ENCODE measurements at places on chromosomes 7 and 10.

DNA sequence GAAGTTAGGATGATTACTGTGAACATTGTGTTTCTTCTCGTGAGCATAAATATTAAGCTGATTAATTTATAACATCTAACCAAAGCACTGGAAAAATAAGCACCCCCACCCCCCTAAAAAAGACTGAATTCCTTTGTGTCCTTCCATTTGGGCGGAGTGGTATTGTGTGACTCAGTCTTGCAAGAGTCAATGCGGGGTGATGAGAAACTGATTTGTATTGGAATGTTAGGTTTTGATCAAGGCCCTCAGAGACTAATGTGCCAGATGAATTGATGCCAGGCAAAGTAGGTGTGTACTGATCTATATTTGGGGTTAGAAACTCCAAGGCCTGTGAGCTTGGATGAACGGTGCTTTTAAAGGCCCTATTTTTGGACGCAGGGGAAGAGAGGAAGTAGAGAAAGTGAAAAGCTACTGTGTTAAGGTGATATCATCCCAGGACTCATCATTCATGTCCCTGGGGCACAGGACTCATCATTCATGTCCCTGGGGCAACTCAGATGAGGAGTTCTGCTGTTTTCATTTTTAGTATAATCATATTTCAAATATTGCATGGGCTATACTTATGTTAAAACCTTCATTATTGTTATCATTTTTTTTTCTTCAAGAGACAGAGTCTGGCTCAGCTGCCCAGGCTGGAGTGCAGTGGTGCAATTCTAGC is 61.3 kb upstream of the PTN start:
- DNase-seq: no peak

GRCh38 chr7:99499721-99500636 is at the start of gene ZNF394:
Gene ZNF394 (minus strand): TSS chr7:99500281. CDS start chr7:99500093, 188 bp downstream.
- DNase-seq: peak; percentile 91

DNA sequence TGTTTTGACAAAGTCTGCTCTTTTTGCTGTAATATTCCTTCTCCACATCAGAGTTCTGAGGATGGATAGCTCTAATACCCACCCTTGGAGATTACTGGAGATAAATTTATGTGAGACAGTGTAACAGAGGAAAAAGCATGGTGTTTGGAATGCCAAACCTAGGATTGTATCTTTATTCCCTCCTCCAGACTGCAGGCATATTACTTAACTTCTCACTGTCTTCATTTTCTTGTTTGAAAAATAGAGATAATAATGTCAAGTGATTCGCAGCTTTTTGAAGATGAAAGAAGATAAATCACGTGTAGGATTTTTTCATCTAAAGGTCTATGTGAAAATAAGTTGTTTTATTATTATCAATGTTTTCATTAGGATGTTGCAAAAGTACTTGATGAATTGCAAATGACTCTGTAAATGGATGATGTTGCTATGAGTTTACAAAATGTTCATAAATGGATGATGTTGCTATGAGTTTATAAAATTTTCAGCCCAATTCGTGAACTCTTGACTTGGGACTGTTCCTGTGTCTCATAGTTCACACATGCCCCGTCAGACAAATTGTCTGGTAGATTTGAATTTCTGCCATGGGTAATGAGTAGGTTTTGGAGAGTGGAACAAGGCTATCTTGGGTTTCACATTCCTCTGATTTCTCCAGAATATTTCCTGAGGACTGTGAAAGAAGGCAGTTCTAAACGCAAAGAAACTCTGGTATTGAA is 113.1 kb upstream of the IGFBP3 start:
- DNase-seq: no peak

GRCh38 chr7:159271781-159272180 is 127.1 kb upstream of the VIPR2 start:
- DNase-seq: no peak

GRCh38 chr7:127391591-127392181 is 822 bp downstream of the ZNF800 start:
- peak; percentile 71 for DNase-seq

DNA sequence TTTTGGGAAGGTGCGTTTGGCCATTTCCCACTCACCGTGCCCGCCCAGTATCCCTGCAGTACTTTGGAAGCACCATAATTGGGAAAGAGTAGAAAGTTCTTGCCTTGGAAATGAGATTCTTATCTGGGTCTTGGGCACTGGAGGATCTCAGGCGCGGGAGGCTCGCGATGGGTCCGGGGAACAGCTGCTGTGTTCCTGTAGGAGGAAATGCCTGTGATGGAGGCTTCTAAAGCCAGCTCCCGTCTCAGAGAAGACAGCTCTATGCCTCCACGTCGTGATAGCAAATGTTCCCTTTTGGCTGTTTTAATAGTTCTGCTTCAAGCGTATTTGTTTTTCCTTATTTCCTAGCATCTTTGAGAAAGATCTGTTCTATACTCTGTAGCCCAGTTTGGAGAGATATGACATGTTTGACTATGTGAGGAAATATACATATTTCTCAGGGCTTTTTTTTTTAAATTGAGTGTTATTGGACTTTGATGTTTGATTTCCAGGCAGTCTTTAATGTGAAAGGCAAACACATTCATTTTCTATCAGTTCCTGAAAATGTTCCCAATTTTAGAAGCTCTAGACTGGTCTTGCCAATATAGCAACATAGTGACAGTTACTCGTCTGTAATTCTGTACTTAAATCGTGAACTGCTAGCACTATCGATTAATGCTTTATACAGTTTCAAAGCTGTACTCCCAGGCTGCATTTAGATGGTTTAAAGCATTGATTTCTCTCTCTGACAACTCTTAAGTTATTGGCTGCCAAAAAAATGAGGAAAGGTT is 280.8 kb downstream of the DPP6 start:
- no peak for DNase-seq

DNA sequence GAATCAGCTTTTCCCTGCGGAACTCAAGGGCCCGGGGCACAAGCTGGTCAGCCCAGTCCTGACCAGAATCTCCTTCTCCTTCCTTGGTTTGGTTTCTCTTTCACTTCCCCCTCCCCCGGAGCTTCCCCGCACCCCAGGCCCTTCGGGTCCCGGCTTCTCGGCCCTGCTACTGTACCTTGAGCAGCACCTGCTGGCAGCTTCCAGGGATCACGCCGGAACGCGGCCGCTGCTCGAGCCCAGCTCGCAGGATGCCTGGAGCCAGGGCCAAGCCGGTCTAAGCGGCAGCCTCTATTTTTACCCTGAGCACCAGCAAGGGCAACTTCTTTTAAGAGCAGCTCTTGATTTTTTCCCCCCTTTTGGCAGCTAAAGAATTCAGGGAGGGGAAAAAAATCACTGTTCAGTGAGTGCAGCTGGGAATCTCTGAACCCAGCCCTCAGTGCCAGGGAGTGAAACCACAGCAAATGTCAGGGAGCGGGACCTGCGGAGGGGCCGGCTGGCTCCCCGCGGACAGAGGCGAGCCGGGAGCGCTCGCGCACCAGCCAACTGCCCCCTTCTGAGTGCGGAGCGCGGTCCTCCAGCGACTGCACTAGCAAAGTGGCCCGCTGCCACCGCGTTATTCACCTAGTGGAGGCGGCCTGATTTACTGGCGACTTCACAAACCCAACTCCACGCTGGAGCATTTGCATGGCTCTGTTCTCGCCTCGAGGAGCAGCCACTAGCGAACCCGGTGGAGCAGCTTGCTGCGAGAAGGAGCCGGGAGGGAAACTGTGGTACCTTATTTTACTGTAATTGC is 2.4 kb upstream of the INHBA start:
- DNase-seq: peak; percentile 94

DNA sequence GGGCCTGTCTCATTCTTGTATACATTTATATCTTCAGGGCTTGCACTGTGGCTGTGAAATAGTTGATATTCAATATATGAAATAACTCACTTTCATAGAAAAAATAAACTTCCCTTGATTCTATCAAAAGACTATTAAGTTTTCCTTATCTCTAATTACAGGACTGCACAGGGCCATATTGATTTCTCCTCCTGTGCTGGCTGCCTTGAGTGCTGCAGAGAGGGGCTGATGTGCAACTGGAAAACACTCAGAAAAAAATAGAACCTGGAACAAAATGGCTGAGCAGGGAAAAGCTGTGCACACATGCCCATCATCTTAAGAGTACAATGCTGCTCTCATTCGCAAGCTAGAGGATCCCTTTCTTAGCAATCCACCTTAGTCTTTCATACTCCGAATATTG is 5.9 kb upstream of the HDAC9 start:
- DNase-seq: no peak

DNA sequence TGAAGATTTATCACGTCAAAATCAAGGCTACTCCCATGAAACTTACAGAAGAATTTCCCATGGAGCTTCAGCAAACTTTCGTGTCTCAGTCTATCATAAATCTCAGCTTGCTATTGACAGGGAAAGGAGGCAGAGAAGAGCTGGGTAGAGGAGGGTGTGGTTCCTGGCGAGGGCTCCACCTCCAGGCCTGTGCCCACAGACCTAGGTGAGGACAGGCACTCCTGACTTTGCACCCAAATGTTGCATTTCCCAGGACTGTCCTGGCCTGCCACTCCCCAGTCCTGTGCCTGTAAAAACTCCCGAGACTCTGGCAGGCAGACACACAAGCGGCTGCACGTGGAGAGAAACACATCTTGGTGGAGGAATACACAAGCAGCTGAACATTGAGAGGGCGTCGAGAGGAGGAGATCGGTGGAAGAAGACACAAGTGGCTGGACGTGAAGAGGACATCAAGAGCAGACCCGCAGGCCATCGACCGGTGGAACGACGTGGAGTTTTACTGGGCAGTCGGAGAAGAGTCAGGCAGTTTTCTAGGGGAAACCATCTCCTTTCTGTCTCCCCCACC is 145.1 kb downstream of the CTNNA3 start:
- DNase-seq: no peak

GRCh38 chr7:129779602-129780256 is 168.2 kb downstream of the NRF1 start:
- no peak for DNase-seq

DNA sequence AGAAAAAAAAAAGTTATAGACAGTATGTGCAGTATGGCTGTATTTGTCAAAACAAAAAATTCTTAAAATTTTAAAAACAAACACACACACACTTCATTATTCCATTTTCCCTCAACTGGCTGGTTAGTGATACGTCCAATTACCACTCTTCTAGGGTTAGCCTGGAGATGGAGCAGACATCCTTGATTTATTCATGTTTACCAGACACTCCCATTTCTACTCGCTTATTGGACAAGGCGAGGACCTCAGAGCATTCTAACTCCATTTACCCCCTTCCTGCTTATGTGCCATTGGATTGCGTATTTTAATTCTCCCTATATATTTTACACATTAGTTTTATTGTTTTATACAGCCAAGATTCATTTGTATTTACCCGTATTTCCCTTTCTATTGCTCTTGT is 8.5 kb upstream of the CDH23 start:
- DNase-seq: no peak

GRCh38 chr10:17216217-17216900 is 11.7 kb upstream of the VIM start:
- peak; percentile 85 for DNase-seq

DNA sequence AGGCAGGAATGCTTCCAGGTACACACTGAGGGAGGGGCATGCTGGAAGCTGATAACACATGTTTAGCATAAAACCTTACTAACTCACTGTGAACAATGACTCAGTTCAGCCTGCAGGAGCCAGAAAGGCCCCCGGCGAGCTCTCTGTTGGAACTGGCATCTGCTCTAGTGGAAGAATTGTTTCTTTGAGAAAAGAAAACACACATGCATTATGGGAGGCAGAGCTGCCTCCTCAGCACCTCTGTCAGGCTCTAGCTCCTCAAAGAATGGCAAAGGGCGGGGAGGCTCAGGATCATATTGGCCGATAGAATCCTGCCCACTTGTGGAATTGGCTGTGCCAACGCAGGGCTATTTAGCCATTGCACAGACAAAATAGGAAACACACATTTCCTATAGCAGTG is 338.3 kb downstream of the CXCL12 start:
- no peak for DNase-seq

DNA sequence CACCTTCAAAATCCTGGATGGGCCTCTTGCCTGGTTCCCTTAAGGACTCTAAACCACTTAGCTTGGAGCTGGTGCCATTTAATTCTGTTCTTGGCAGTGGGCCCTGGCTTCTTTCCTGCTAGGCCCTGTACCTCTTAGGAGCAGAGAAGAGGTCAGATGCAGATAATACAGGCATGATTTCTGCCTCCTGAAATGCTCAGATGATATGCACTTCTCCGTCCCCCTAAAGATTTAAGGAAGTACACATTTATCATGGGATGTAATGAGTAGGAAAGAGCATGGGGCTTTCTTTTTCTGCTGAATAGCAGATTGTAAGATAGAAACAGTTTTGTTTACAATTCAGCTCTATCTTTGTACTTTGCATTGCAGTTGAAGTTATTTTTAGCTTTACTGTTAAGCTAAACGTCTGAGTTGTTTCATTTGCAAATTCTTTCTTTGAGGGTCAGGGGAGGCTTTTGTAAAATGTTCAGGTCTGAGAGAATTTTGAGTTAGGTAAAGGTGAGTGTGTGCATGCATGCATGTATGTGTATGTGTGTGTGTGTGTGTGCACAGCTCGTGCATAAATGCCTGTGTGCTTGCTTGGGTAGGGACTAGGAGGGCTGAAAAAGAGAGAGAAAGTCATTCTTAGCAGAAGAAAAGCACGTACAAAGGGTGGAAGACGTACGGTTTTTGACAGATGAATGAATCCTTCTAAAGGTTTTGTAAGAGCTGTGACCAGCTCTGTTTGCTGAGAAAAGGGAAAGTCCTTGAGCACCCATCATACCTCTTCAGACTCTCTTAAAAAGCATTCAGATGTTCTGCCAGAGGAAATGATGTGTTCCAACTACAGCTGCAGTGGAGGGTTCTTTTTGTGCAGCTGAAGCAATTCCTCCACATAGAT is 364.2 kb downstream of the AUTS2 start:
- no peak for DNase-seq

GRCh38 chr10:95201736-95202135 is 7.7 kb downstream of the ACSM6 start:
- no peak for DNase-seq

- no peak for DNase-seq
Measured at GRCh38 chr10:91558473-91558872, 74.4 kb downstream of the PPP1R3C start.

GRCh38 chr10:5557799-5558771 is 33.3 kb downstream of the CALML3 start:
- peak; percentile 68 for DNase-seq

DNA sequence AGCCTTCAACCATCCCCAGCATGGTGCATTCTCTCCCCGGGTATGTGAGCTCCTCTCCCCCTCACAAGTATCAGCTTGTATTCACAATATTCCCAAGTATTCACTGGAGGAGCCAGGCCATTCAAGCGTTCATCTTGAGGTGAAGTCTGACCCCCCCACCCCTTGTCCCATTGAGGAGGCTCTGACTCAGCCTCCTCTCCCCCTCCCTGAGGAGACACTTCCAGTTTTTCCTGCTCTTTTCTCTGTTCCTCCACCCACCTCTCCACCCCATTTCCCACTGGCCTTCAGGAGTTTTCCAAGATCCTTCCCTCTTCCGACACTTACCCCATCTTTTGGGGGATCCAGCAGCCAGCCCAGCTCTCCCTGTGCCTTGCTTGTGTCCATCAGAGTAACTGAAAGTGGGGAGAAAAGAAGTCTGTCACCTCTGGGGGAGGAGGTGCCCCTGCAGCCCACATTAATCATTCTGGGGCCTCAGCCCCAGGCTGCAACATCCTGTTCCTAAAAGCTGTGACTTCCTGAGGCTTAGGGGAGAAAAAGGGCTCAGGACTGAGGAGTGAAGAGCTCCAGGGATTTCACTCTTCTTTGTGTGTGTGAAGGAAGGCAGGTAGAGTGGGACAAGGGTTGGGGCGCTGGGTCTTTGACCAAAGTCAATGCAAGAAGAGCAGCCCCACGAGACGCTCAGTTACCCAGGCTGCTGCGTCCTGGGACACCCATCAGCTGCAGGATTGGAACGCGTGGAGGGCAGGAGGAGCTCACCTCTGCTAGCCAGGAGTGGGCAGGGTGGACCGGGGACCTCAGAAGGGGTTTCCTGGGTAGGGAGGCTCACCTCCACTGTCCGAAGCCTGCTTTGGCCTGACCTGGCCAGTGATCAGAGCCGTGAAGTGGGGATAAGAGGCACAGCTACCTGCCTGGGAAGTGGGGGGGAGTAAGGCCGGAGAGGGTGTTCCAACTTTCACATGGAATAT is 1.1 kb downstream of the EPHA1 start:
- no peak for DNase-seq

Measured in coronary artery (tissue), 2 donors.